H7 (cell line): ENCODE measurements at places on chromosomes 5 and 9.
A peak's percentile ranks its signal among the peaks of the same experiment; 100 is the strongest.

DNA sequence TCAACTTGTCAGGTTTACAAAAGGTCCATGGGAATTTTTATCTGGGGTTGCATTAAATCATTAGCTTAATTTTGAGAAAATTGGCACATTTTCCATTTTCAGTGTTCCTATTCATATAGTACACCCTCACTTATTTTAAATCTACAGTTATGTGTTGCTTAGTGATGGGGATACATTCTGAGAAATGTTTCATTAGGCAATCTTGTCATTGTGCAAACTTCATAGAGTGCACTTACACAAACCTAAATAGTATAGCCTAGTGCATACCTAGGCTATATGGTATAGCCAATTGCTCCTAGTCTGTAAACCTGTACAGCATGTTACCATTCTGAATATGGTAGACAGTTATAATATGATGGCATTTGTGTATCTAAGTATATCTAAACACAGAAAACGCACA is 19.8 kb upstream of the FAM151B start:
- DNase-seq: no peak

GRCh38 chr5:178194026-178194425 is 6.9 kb upstream of the GMCL2 start:
- peak; percentile 54 for DNase-seq

DNA sequence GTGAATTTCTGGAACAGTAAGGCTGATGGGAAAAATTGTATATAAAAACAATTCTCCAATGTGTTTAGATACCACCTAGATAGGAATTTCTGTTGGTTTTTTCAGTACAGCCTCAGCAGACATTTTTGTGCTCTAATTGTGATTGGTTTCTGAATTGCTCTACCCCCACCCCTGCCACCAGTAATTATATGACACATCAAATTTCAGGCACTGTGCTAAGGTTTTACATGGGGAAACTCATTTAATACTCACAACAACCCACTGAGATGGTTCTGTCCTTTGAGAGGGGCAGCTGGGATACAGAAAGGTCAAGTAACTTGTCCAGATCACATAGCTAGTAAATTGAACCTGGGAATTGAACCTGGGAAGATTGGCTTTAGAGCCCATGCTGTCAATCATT is 288.0 kb downstream of the ARHGEF28 start:
- no peak for DNase-seq

- DNase-seq: no peak
Measured at GRCh38 chr9:109190151-109190550, 23.1 kb upstream of the FRRS1L start.

- no peak for DNase-seq
Measured at GRCh38 chr9:99463131-99463530, 241.0 kb downstream of the SEC61B start.

GRCh38 chr5:89045216-89045615 is 162.2 kb upstream of the MEF2C start:
- DNase-seq: no peak

- no peak for DNase-seq
Measured at GRCh38 chr5:169647566-169647965, 10.5 kb downstream of the DOCK2 start.

GRCh38 chr9:68515326-68516017 is 25.2 kb downstream of the TMEM252 start:
- no peak for DNase-seq

DNA sequence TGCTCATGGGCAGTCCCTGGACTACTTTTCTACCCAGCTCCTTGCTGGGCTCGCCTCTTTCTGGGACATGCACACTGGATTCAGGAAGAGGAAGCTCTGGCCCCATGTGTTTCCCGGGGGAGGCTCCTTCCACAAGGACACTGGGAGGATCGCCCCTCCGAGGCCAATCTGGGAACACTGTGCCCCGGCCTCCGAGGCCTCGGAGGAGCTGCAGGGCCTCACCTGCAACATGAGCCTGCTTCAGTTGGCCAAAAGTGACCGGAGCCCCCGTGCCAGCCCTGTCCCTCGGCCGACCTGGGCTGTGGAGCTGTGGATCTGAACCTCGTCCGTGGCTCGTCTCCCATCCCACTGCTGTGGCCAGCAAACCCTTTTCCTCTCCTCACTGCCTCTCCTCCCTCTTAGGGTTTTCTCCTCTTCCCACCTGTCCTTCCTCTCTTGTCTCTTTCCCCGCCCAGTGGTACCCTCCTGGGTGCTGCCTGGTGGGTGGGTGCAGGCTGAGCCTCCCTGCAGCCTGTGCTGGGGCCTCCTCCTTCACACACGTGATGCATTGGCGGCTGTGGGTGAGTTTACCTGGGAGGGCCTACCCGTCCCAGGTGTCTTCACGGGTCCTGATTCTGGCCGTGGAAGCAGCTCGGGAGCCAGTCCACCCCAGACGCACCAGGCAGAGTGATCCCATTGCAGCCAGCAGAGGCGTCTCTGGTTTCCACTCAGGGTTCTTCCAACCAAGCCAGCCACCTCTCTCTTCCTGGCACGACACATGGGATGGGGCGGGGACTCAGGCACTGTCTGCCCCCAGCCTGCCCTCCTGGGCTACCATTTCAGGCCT is 241.8 kb downstream of the CACNA1B start:
- no peak for DNase-seq

DNA sequence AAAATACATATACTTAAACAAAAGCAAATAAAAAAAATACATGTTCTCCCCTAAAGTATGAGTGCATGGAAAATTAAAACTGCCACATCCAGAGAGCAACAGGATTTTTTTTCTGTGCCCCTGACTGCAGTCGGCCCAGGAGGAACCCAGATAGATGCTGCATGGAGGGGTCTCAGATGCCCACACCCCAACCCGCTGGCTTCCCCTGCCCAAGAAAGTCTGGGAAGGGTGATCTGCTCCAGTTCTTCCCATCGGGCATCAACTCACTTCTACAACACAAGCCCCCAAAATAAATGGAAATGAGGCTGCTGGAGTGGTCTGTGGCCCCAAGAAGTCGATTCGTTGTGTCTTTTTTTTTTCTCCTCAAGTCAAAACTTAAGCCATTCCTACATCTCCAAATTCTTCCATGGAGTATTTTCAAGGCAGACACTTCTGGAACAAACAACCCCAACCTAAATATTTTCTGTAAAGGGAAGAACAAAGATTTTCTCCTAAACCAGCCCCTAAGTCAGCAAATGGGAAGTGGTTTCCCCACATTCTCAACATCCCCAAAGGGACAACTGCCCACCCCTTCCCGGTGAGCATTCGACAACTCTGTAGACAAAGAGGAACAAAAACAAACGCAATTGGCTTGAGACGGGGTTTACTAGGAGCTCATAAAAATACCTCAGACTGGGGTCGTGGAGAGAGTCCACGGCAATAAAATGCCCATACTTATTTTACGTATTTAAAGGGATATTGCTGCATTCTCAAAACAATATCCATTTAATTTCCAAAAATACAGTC is 46.7 kb downstream of the ROR2 start:
- no peak for DNase-seq

DNA sequence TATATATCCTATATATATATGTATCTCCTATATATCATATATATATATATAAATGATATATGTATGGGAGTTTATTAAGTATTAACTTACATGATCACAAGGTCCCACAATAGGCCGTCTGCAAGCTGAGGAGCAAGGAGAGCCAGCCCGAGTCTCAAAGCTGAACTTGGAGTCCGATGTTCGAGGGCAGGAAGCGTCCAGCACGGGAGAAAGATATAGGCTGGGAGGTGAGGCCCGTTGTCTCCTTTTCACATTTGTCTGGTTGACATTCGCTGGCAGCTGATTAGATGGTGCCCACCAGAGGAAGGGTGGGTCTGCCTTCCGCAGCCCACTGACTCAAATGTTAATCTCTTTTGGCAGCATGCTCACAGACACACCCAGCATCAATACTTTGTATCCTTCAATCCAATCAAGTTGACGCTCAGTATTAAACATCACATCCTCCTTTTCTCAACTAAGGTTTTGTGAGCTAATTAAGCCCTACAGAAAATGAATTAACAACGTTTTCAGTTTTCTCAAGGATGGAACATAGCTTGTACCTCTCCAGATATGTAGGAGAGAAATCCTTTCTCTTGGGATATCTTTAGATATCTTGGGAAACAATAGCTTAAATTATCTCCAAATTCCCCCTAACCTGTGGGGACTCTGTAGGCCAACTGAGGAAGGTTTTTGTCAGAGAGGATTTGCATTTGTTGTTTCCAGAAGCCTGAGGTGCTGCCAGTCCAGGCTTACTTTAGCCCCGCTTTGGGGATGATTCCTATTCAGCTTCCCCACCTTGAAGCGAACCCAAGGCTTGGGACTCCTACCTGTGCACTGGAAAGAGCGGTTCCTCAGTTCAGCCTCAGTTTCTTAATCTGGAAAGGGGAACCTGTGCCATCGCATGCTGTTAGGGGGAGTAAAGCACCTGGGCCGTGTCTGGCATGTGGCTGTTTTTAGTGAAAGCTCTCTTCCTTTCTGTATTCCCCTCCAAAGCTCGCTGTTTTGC is 163.2 kb downstream of the CACNA1B start:
- DNase-seq: peak; percentile 17

DNA sequence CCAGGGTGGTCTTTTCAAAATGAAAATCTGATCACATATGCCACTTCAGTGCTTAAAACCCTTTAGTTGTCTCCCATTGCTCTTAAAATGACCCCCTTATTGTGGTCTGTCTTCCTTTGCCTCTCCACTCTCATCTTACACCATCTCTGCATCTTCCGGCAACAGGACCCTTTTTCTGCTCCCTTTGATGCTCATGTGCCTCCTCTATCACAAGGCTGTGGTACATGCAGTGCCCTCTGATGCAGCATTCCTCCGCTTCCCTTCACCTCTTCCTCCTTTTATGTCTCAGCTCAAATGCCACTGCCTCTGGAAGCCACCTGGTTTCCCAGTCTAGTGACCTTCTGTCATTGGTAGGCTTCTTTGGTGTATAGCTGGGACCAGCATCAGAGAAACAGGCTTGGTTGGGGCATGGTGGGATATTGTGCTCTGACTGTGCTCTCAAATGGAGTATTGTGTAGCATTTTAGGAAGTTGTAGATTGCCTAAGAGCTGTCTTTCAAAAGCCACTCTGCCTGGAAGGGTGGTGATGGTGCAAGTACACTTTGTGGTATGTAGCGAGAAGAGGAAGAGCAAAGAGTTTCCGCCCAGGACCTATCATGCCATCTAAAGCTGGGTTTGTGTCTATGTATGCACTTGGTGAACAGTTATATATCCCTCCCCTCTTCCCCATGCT is 28.1 kb downstream of the ARHGAP26 start:
- no peak for DNase-seq
